Memory B cell (primary cell): ENCODE measurements at places on chromosomes 1 and 21.
A peak's percentile ranks its signal among the peaks of the same experiment; 100 is the strongest.

DNA sequence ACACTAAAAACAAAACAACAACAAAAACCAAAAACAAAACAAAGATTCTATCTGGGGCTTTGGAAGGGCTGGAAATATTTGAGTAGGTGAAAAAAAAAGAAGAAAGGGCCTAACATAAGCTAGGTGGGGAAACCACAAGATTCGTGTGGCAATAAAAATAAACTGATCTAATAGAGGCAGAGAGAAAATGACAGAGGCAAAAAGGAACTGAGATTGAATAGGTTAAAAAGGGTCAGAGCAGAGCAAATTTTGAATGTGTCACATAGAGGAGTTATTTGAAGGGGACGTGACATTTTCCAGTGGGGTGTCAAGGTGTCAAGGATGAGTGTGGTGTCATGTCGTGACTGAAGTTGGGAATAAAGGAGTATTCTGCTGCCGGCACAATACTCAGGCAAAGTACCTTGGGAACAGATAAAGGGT, 65.2 kb upstream of the RALGPS2 start:
- no peak for DNase-seq

GRCh38 chr1:174469687-174470086, 21.9 kb downstream of the GPR52 start:
- no peak for DNase-seq

DNA sequence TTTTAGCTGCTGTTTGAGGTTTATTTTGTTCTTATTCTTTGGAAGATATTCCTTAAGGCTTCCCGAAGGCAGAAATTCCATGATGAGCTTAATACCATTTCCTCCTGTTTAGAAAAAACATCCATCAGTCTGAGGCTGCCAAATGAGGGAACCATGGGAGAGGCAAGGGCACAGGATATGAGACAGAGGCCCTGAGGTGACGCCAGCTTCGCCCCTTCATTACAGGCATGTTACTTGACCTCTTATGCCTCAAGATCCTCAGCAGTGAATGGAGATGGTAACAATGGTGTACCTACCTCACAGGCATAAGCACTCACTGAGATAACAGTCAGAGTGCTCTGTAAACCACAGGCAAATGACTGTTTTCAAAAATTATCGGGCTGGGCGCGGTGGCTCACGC, 93.6 kb downstream of the RAVER2 start:
- DNase-seq, result no peak

DNA sequence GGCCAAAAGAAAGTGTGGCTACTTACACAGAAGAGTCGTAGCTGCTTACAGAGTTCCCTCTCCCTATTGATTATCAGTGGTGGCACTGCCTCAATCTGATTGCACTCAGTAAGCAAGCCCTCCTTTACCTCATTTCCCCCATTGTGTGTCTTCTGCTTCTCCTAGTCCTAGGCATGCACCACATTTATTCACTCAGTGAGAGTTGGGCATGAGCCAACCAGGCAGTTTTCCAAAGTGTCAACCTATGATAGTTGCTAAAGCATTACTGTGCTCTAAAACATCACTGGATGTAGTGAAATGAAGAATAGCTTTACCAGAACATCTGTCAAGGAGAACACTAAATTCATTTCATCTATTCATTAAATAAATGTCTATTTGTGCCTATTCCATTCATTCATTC, 19.3 kb downstream of the GJA5 start:
- no peak for DNase-seq

GRCh38 chr1:224616756-224617409, 766 bp downstream of the CNIH3 start:
- DNase-seq, result no peak

GRCh38 chr1:40338745-40339419, 21.8 kb upstream of the COL9A2 start:
- peak; percentile 95 for DNase-seq

- no peak for DNase-seq
Observed at GRCh38 chr1:58905126-58905490, 121.3 kb upstream of the JUN start.

DNA sequence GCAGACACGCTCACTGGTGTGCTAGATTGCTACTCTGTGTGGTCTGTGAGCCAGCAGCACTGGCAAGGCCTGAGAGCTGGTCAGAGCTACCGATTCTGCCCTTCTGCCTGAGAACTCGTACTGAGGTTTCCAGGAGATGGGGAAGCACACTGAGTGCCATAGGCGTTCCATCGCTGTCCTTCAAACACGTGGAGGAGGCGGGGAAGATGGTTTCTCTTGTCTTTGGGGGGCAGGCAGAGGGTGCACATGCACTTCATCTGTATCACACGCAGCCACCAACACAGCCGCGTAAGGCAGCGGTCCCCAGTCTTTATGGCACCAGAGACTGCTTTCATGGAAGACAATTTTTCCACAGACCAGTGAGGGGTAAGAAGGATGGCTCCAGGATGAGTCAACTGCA, 23.8 kb upstream of the MX1 start:
- DNase-seq, result no peak

- no peak for DNase-seq
Observed at GRCh38 chr21:42833439-42833815, 45.9 kb downstream of the WDR4 start.

DNA sequence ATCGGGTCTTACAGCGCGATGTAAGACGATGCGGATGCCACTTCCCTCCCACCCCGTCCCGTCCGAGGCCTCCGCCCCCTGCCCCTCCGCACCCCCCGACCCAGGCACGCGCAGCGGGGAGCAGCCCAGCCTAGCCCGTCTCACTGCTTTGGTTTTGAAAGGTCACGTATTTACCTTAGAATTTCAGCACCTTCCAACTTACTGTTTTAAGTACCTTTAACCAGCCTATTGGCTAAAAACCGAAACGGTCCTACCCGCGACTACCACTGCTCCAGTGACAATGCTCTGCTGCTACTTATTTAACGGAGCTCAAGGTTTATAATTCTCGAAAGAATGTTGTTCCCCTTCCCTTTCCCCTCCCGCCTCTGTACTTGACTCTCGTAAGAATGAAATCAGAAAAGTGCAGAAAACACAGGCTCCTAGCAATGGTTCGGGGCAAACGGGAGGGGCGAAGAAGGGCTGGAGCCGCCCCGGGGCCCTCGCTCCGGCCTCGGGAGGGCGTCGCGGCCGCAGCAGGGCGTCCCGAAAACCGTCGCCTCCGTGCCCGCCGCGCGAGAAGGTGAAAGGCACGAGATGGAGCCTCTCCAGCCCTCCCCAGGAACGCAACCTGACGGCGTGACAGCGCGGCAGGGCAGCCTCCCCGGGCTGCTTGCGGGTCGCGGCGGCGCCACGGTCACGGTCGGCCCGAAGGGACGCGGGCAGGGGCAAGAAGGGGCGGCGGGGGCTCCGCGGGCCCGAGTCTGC, 667 bp downstream of the TMEM50B start:
- no peak for DNase-seq

DNA sequence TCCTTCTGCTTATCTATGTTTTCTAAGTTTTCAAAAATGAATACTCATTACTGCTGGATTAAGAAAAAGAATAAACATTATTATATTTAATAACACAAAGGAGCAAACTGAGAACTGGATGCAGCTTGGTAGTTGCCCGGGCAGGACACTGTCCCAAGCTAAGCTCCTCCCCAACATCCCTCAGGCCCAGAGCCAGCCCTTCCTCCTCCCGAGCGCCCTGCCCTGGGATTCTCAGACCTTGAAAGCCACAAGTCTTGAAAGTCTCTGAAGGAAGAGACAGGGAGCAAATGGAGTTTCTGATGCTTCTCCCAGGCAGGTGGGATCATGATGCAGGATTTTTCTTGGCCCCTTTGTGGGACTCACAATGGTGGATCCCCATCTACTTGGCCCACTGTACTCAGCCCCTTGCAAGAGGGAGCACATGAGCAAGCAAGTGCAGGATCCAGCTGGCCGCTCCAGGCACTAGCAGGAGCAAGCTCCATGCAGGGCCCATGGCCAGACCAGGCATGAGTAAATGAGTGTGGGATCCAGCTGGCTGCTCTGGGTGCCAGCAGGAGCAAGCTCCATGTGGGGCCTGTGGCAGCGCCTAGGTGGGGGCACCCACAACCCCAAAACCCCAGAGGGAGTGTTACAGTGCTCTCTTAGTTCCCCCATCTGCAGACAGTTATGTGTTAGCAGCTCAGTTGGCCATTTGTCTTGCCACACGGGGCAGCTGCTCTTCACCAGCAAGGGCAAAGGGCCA, 32.1 kb upstream of the RAB4A start:
- DNase-seq, result no peak

GRCh38 chr1:105636052-105636451, 1420.4 kb upstream of the PRMT6 start:
- DNase-seq, result no peak

- DNase-seq, result no peak
Observed at GRCh38 chr1:3060601-3061551, 8.1 kb upstream of the PRDM16 start.

GRCh38 chr1:31782421-31783410, 18.6 kb upstream of the ADGRB2 start:
- no peak for DNase-seq

- no peak for DNase-seq
Observed at GRCh38 chr1:145785547-145785946, 38.3 kb downstream of the RNF115 start.

GRCh38 chr1:98351561-98351960, 310.0 kb upstream of the SNX7 start:
- no peak for DNase-seq

DNA sequence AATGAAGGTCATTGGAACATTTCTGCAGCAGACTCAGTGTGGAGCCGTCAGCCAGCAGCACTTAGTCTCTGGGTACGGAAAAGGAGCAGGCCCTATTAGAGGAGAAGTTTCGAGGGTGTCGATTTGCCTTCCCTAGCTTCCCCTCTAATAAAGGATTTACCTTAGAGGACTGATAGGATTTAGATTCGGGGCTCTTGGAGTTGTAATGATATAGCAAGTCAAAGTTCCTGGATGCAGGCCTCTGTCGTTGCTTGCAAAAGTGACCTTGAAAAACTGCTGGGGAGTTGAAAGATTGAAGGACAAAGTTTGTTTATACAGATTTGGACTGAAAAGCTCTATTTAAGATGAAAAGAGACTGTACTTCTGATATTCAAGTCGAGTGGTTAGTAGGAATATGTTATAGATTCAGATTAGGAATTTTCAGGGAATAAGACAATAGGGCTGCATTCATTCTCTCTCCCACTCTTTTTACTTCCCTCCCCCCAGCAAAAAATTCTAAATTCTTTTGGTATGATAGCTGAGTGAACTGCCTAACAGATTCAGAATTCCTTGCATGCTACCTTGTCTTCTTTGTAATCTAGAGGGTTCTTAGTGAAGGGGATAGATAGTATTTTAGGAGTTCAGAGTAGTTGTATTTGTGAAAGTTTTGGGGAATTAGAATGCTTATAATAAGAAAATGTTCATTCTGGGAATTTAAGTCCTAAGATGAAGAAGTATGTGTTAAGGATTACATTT, 19.2 kb downstream of the NFYC start:
- no peak for DNase-seq

- DNase-seq, result no peak
Observed at GRCh38 chr1:94265011-94265422, 27.6 kb upstream of the ARHGAP29 start.

GRCh38 chr1:229397762-229398161, 36.1 kb downstream of the ACTA1 start:
- no peak for DNase-seq

- DNase-seq, result no peak
Observed at GRCh38 chr1:169201084-169201619, 94.7 kb downstream of the ATP1B1 start.

DNA sequence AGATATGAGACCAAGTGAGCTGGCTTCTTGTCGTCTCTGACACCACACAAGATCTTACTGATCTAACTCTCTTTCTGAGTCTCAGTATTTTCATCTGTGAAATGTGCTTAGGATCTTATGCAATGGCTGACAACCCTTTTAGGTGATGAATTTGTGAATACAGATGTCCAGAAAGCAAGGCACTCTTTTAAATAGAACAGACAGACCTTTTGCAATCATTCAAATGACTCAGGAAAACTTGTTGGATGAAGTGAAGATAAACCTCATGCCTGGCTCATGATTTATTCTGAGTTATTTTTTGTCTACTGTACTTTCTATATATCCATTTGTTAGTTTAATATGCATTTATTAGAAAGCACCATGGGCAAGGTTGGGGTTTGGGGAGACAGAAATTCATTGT, 411.3 kb downstream of the PTPRU start:
- no peak for DNase-seq

DNA sequence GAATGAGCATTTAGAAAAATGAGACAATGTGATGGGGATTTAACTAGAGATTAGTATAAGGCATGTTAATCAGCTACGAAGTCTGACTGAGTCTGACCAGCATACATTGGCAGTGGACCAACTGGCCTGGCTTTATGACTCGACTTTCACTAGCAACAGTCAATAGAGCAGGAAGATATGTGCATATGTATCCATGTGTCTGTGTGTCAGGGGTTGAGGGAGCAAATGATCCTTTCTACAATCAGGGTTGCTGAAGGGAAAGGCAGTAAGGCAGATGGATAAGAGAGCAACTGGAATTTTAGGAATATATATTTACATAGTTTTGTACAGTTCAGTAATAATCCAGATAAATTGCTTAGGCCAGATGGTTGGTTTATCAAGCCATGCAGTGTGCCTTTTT, 645.6 kb downstream of the PLA2G4A start:
- DNase-seq, result no peak
